ENCODE measurements at places on chromosomes 6 and 20. TPM values are rescaled to one million over a fixed set of nuclear protein-coding genes. Genes with fewer than 3 reads are reported as not detected.

- no peaks in the 10 kb centered on the region for H3K27me3 ChIP-seq
- H3K4me3 ChIP-seq: no peak overlapping the region
- H3K4me1 ChIP-seq: no peaks in the 10 kb centered on the region
Measured at GRCh38 chr6:152478377-152479010, 158.7 kb downstream of the SYNE1 start.

Gene PGC
- total RNA-seq: not detected

- H3K36me3 ChIP-seq: no peaks in the 10 kb centered on the region
- no peaks in the 10 kb centered on the region for H3K27me3 ChIP-seq
- no peak overlapping the region for H3K4me3 ChIP-seq
- H3K4me1 ChIP-seq: no peaks in the 10 kb centered on the region
- DNase-seq: no peak
- no peak overlapping the region for H3K27ac ChIP-seq
Measured at GRCh38 chr20:52684905-52685304, 287.3 kb upstream of the TSHZ2 start.

DNA sequence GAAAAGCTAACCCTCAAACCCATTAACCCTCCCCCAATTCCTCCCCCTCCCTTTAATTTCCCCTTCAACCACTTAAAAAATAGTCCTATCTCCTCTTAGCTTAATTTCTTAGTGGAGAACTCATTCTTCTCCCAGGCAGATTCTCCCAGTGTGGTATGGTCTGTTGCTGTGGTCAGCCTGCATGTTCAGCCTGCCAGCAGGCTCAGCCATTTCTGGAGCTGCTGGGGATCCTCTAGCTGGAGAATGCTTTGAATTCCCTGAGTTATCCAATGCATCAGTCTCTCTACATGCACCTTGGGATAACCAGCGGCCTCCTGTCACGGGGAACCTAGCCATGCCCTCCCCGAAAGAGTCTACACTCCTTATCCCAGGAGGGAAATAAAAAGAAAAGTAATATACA, 375.4 kb upstream of the RSPO3 start:
- no peaks in the 10 kb centered on the region for H3K27me3 ChIP-seq
- H3K4me3 ChIP-seq: no peak overlapping the region
- H3K27ac ChIP-seq: no peak overlapping the region
- no peak for DNase-seq
- H3K36me3 ChIP-seq: no peaks in the 10 kb centered on the region
- no peaks in the 10 kb centered on the region for H3K4me1 ChIP-seq

Gene CDH26
- total RNA-seq: 1.1 TPM

Gene RUNX2
- total RNA-seq: 18.0 TPM

DNA sequence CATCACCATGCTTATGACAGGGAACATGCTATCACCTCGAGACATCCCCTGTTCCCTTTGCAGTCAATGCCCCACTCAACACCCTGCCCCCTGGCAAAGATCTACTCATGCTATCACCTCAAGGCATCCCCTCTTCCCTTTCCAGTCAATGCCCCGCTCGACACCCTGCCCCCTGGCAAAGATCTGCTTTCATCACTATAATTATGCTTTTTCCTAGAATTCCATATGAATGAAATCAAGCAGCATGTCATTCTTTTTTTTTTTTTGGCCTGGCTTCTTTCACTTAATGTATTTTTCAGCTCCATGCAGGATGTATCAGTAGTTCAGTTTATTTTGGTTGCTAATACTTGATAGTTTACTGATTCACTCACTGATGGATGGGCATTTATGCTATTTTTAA, 554.9 kb downstream of the CDH26 start:
- H3K4me3 ChIP-seq: no peak overlapping the region
- no peak overlapping the region for H3K27ac ChIP-seq
- H3K4me1 ChIP-seq: no peaks in the 10 kb centered on the region
- H3K36me3 ChIP-seq: no peaks in the 10 kb centered on the region
- H3K27me3 ChIP-seq: no peaks in the 10 kb centered on the region

Gene IP6K3
- total RNA-seq: not detected

DNA sequence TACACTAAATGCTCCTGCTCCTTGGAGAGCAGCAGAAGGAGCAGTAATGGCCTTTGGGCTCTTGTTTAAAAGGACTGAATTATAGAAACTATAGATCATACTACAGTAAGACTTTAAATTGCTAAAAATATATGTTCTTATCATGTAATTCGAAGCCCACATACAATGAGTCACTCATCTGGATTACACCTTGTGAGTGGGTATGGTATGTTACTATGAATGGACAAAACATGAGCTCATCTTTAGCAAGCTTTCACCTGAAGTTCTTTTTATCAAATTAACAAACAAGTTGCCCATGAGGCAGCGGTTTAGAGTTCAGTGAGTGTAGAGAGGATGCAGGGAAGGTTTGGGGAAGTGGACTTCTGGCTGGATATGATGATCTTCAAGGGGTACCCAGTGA, 114.4 kb upstream of the CCN2 start:
- H3K36me3 ChIP-seq: no peaks in the 10 kb centered on the region
- DNase-seq: no peak
- H3K27me3 ChIP-seq: no peaks in the 10 kb centered on the region
- H3K4me3 ChIP-seq: no peak overlapping the region
- H3K4me1 ChIP-seq: no peaks in the 10 kb centered on the region

Gene CLPSL1
- not detected for total RNA-seq

DNA sequence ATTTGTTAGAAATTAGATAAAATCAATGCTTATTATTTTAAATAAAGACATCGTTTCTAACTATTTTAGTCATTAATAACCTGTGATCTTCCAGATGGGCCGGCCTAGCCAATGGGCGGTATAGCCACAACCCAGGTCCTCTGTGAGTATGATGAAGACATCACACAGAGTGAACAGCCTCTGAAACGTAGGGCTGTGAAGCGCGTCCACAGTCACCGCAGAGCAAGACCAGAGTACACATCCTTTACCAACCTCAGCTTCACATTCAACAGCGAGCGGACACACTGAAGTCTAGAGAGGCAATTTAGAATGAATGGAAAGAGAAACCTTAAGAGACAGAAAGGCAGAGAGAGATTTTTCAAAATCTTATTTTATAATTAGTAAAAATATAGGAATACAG, 125.0 kb upstream of the RPS6KA2 start:
- no peaks in the 10 kb centered on the region for H3K36me3 ChIP-seq
- peaks cover 13% of the 10 kb centered on the region for H3K4me1 ChIP-seq
- no peak overlapping the region for H3K27ac ChIP-seq
- no peak for DNase-seq

DNA sequence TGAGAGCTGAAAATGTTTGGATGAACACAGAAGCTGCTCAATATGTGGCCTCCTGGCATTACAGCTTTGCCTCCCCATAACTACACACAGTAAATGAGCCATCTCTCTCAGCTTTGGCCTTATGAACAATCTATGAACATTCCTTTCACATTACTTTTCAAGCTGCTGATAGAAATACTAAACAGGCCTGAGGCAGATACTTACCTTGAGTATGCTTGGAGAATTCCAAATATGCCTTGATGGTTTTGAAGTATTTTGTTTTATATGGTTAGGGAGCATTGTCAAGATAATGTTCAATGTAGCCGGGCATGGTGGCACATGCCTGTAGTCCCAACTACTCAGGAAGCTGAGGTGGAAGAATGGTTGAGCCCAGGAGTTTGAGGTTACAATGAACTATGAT, 104.5 kb downstream of the CD24 start:
- no peak overlapping the region for H3K4me3 ChIP-seq
- H3K27ac ChIP-seq: no peak overlapping the region
- DNase-seq: no peak
- H3K36me3 ChIP-seq: no peaks in the 10 kb centered on the region
- H3K27me3 ChIP-seq: no peaks in the 10 kb centered on the region

Gene LY6G6C
- not detected for total RNA-seq

- H3K4me3 ChIP-seq: no peak overlapping the region
- H3K27me3 ChIP-seq: no peaks in the 10 kb centered on the region
- DNase-seq: no peak
- no peak overlapping the region for H3K27ac ChIP-seq
Measured at GRCh38 chr6:54191461-54191860, 80.2 kb downstream of the MLIP start.

DNA sequence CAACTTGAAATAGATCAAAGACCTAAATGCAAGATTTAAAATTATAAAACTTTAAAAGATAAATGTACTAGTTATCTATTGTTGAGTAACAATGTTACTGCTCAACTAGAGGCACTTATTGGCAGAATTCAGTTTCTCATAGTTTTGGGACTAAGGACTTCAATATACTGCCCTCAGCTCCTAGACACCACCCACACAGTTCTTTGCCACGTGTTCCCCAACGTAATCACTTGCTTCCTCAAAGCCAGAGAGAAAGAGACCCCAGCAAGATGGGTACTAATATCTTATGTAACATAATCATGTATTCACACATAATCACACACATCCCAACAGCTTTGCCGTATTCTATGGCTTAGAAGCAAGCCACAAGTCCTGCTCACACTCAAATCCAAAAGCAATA, 50.3 kb upstream of the SLC22A16 start:
- no peak for DNase-seq
- no peaks in the 10 kb centered on the region for H3K36me3 ChIP-seq
- H3K4me3 ChIP-seq: no peak overlapping the region
- H3K27ac ChIP-seq: no peak overlapping the region
- H3K27me3 ChIP-seq: no peaks in the 10 kb centered on the region

DNA sequence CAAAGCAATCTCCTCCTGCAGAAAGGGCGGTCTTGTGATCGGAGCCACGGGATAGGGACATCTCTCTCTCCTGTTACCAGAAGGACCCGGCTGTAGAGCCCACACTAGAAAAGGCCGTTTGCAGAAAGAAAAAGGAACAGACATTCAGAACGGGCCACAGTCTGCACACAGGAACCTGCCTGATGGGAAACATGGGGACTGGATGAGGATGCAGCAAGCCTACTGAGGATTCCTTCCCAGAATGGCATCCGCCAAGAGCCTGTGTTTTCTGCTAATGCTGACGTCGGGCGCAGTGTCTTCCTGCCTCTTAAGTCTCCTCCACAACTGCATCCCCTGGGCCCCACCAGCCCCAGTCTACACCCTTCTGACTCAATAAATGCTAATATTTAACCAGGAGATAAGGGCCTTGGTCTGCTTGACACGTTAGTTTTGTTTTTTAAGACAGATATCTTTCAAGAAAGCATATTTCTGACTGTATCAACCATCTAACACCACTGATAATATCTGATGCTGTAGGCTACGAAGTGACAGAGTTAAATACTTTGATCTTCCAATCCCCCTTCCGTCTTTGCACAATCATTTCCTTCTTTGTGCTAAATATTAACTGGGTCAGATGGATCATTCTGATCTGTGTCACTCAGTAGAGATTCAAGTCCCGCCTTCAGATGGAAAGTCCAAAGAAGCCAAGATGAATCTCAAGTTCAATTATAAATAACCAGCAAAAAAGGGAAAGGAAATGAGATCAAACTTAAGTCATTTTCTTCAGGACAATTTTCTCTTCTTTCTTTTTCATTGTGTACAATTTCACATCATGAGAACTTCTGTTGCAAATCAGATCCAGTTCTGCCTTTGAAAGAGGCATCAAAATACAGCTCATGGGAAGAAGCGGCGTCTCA, 20.7 kb downstream of the FAM50B start:
- peaks cover 38% of the 10 kb centered on the region for H3K4me1 ChIP-seq
- DNase-seq: no peak
- H3K27me3 ChIP-seq: no peaks in the 10 kb centered on the region
- no peak overlapping the region for H3K27ac ChIP-seq
- H3K36me3 ChIP-seq: no peaks in the 10 kb centered on the region

- no peak for DNase-seq
- no peaks in the 10 kb centered on the region for H3K36me3 ChIP-seq
- H3K4me3 ChIP-seq: no peak overlapping the region
- no peaks in the 10 kb centered on the region for H3K4me1 ChIP-seq
Measured at GRCh38 chr6:5638666-5639065, 368.1 kb downstream of the NRN1 start.

Gene PI16
- 7.8 TPM for total RNA-seq

DNA sequence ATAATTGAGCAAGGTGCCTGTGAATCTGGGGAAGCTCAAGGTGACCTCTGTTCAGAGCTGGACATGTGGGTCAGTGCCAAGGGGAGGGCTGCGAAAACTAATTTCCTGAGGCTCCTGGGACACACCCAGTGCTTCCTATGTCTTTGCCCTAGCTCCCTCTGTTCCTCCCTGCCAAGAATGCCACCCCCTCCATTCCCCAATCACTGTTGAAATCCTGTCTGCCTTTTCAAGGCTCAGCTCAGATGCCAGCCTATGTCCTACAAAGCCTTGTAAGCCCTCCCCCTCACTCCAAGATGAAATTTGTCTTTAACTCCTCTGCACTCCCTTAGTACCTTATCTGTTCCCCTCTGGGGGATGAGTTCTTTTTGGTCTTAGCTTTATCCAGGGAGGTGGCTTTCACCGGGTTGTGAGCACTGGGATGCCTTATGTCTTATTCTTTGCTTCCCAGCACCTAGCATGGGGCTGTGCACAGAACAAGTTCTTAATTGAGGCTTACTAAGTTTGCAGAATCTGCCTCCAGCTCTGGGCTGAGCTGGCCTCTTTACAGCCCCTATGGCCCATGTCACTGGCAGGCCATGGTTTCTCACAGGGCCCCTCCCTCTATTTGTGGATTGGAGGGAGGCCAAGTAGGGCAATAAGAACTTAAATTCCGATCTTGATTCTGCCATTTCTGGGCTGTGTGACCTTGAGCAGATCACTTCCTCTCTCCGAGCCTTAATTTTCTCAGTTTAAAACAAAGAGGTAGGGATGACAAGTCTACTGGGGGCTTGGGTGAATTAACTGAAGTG, 51.5 kb upstream of the EPB41L1 start:
- no peak overlapping the region for H3K4me3 ChIP-seq
- H3K4me1 ChIP-seq: no peaks in the 10 kb centered on the region
- no peak for DNase-seq
- no peaks in the 10 kb centered on the region for H3K36me3 ChIP-seq
- no peaks in the 10 kb centered on the region for H3K27me3 ChIP-seq

DNA sequence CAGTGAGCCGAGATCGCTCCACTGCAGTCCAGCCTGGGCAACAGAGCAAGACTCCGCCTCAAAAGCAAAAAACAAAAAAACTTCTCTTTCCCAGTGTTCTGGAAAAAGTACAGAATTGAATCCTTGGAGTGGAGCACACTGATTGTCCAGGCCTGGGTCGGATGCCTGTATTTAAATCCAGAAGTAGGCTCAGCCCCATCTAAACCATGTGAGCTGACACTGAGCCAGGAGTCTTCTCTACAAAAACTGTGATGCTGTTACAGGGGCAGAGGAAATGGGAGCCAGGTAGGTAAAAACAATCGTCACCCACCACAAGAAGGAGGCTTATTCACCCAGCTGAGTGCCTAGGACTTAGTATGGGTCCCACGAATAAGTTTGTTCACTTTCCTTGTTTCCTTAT, 43.0 kb upstream of the PTPN1 start:
- no peak overlapping the region for H3K27ac ChIP-seq
- H3K27me3 ChIP-seq: no peaks in the 10 kb centered on the region
- no peaks in the 10 kb centered on the region for H3K36me3 ChIP-seq

Gene PKHD1
- 0.03 TPM for total RNA-seq
